ENCODE measurements at places on chromosomes 5 and 9. TPM values are rescaled to one million over a fixed set of nuclear protein-coding genes. Genes with fewer than 3 reads are reported as not detected.

Gene KCNIP1
- not detected for polyA plus RNA-seq

Gene GARIN3
- not detected for polyA plus RNA-seq

Gene EIF4E1B
- not detected for polyA plus RNA-seq

Gene SLC25A2
- 0.20 TPM for polyA plus RNA-seq

Gene CD14
- polyA plus RNA-seq, result 9.7 TPM

Gene HRCT1
- not detected for polyA plus RNA-seq

Gene PPIC
- polyA plus RNA-seq, result not detected

Measured in naive B cell (primary cell).